ENCODE measurements at places on chromosomes 6 and 20. TPM values are rescaled to one million over a fixed set of nuclear protein-coding genes. Genes with fewer than 3 reads are reported as not detected.

- peaks cover 51% of the 10 kb centered on the region for H3K36me3 ChIP-seq
- H3K4me1 ChIP-seq, result peaks cover 70% of the 10 kb centered on the region
- H3K27ac ChIP-seq, result no peak overlapping the region
- DNase-seq, result peak; percentile 18
- no peak overlapping the region for H3K4me3 ChIP-seq
- H3K27me3 ChIP-seq, result no peaks in the 10 kb centered on the region
Observed at GRCh38 chr6:36605143-36605542, 11.0 kb downstream of the SRSF3 start.

DNA sequence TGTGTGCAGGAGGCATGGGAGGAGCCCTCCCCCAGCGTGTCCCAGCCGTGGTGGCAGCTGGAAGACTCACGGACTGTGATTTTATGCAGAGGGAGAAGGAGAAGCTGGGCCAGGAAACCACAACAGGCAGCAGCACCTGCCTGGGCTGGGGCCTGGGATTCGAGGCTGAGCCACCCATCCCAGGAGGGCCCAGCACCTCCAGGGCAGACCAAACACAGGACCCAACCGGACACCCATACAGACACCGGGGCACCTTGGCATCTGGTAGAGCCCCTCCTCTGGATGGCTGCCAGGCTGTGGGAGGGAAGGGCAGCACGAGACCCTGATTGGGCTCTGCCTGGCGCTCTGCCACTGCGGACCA, 41.7 kb upstream of the CHRNA4 start:
- no peaks in the 10 kb centered on the region for H3K4me1 ChIP-seq
- H3K27me3 ChIP-seq, result peaks cover 23% of the 10 kb centered on the region
- H3K36me3 ChIP-seq, result no peaks in the 10 kb centered on the region
- no peak for DNase-seq
- no peak overlapping the region for H3K4me3 ChIP-seq
- no peak overlapping the region for H3K27ac ChIP-seq

- H3K27ac ChIP-seq, result no peak overlapping the region
- H3K36me3 ChIP-seq, result peaks cover 17% of the 10 kb centered on the region
- no peak for DNase-seq
- H3K4me1 ChIP-seq, result peaks cover 35% of the 10 kb centered on the region
- H3K27me3 ChIP-seq, result no peaks in the 10 kb centered on the region
- no peak overlapping the region for H3K4me3 ChIP-seq
Observed at GRCh38 chr6:56515081-56515905, 127.4 kb downstream of the DST start.

DNA sequence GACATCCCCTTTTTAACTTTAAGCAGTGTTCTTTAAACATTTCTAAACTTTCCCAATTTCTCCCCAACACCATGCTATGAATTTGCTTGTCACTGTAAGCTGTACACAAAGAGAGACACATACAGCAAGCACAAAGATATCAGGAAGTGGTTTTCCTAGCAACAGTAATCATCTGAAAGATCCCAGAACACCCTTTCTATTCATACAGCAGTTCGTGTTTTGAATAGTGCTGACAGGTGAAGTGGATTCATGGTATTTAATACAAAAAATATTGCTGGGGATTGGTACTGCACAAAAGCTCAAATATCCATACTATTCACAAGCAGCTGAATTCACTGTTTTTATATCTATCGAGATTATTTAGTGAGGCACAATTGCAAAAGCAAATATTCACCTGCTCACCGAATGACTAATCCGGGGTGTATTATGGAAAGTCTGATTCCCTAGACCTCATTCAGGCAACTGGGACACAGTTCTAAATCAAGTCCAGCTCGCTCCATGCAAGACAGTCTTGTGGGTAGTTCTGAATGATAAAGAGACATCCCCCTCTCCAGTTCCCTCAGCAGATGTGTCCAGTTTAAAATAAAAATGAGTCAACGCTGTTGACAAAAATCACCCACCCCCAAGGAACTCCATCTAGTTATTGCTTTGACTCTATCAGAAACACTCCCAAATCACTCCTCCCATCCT, 107.1 kb upstream of the TSHZ2 start:
- no peak overlapping the region for H3K27ac ChIP-seq
- H3K36me3 ChIP-seq, result no peaks in the 10 kb centered on the region
- DNase-seq, result no peak
- no peaks in the 10 kb centered on the region for H3K4me1 ChIP-seq
- peaks cover 1% of the 10 kb centered on the region for H3K27me3 ChIP-seq
- H3K4me3 ChIP-seq, result no peak overlapping the region

GRCh38 chr6:1770435-1770843, 160.7 kb downstream of the FOXC1 start:
- H3K36me3 ChIP-seq, result no peaks in the 10 kb centered on the region
- peak overlapping the region; percentile 13 for H3K27ac ChIP-seq
- no peaks in the 10 kb centered on the region for H3K27me3 ChIP-seq
- DNase-seq, result no peak
- H3K4me3 ChIP-seq, result no peak overlapping the region

GRCh38 chr6:90065173-90065572, 170.9 kb downstream of the GJA10 start:
- H3K36me3 ChIP-seq, result no peaks in the 10 kb centered on the region
- DNase-seq, result no peak
- H3K4me3 ChIP-seq, result no peak overlapping the region

GRCh38 chr6:147022041-147022440, 182.2 kb upstream of the STXBP5 start:
- no peaks in the 10 kb centered on the region for H3K27me3 ChIP-seq
- no peaks in the 10 kb centered on the region for H3K4me1 ChIP-seq
- no peak for DNase-seq
- H3K4me3 ChIP-seq, result no peak overlapping the region
- no peak overlapping the region for H3K27ac ChIP-seq
- H3K36me3 ChIP-seq, result peaks cover 4% of the 10 kb centered on the region

GRCh38 chr20:61500791-61501321, 248.8 kb downstream of the CDH4 start:
- H3K27me3 ChIP-seq, result peaks cover 8% of the 10 kb centered on the region
- no peaks in the 10 kb centered on the region for H3K36me3 ChIP-seq
- peak overlapping the region; percentile 60 for H3K27ac ChIP-seq
- H3K4me3 ChIP-seq, result no peak overlapping the region
- H3K4me1 ChIP-seq, result peaks cover 14% of the 10 kb centered on the region

- no peak overlapping the region for H3K27ac ChIP-seq
- H3K4me1 ChIP-seq, result no peaks in the 10 kb centered on the region
- no peaks in the 10 kb centered on the region for H3K36me3 ChIP-seq
- H3K4me3 ChIP-seq, result no peak overlapping the region
- DNase-seq, result no peak
Observed at GRCh38 chr6:103367212-103367611, 1492.5 kb downstream of the HACE1 start.

DNA sequence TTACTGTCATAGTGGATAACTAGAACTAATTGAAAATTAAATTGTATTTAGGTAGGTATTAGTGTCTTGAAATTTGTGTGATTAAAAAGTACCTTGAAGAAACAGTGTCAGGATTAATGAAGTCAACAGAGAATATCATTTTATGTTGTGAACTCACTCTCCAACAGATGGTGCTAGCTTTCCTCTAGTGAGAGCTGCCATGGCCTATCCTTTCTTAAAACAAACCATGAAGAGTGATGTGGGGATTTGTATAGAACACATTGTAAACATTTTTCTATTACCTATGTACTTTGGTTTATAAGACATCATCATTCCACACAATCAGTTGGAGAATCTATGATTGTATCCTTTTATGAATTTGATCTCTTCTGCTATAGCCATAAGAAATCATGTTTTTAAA, 4.8 kb upstream of the SRSF12 start:
- no peak overlapping the region for H3K4me3 ChIP-seq
- no peaks in the 10 kb centered on the region for H3K4me1 ChIP-seq
- no peaks in the 10 kb centered on the region for H3K36me3 ChIP-seq
- no peak overlapping the region for H3K27ac ChIP-seq
- DNase-seq, result no peak

GRCh38 chr6:116948533-116949304, 71.7 kb downstream of the RFX6 start:
- no peaks in the 10 kb centered on the region for H3K4me1 ChIP-seq
- peaks cover 24% of the 10 kb centered on the region for H3K27me3 ChIP-seq
- H3K27ac ChIP-seq, result no peak overlapping the region
- no peak for DNase-seq

GRCh38 chr20:60246751-60247150, 288.5 kb downstream of the CDH26 start:
- H3K27ac ChIP-seq, result no peak overlapping the region
- H3K27me3 ChIP-seq, result no peaks in the 10 kb centered on the region
- H3K36me3 ChIP-seq, result no peaks in the 10 kb centered on the region
- DNase-seq, result no peak
- peaks cover 12% of the 10 kb centered on the region for H3K4me1 ChIP-seq
- H3K4me3 ChIP-seq, result no peak overlapping the region

GRCh38 chr6:129662980-129663431, 47.0 kb downstream of the ARHGAP18 start:
- H3K4me3 ChIP-seq, result no peak overlapping the region
- H3K36me3 ChIP-seq, result no peaks in the 10 kb centered on the region

DNA sequence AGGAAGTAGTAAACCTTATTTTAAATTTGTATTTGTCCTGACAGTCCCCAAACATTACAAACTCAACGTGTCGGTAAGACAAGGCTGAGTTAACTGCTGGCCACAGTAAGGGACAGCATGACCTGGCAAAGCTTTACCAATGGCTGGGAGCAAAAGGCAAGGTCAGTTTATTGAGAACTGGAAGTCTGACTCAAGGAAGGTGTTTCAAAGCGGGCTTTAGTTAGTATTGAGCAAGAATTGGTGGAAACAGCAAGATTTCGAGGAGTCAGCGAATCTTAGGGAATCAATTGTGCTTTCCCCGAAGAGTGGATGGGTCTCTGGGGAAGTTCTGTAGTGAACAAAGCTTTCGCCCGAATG, 885 bp upstream of the GZF1 start:
- H3K27ac ChIP-seq, result peak overlapping the region; percentile 98
- H3K4me1 ChIP-seq, result peaks cover 50% of the 10 kb centered on the region
- peak overlapping the region; percentile 76 for H3K4me3 ChIP-seq
- peaks cover 8% of the 10 kb centered on the region for H3K36me3 ChIP-seq

SNPH gene
- 12.0 TPM for total RNA-seq

HLA-G gene
- not detected for total RNA-seq

TMEM170B gene
- total RNA-seq, result 5.1 TPM

ARMC12 gene
- 1.8 TPM for total RNA-seq

CTAGE9 gene
- not detected for total RNA-seq

ANKRD66 gene
- not detected for total RNA-seq

FAM217B gene
- 12.7 TPM for total RNA-seq

CAGE1 gene
- not detected for total RNA-seq
